Colonic mucosa (tissue), 4 donors: ENCODE measurements at places on chromosomes 5 and 9. TPM values are rescaled to one million over a fixed set of nuclear protein-coding genes. Genes with fewer than 3 reads are reported as not detected.

GRCh38 chr9:134227451-134228411, 63.4 kb upstream of the RNU6ATAC start:
- no peak for DNase-seq

- DNase-seq: no peak
Observed at GRCh38 chr5:57499262-57500050, 16.8 kb upstream of the ACTBL2 start.

Gene BASP1
- 4.2 TPM for total RNA-seq

Gene MUSK
- total RNA-seq: 2.0 TPM
